ENCODE measurements at places on chromosomes 5 and 9.
A peak's percentile ranks its signal among the peaks of the same experiment; 100 is the strongest.

DNA sequence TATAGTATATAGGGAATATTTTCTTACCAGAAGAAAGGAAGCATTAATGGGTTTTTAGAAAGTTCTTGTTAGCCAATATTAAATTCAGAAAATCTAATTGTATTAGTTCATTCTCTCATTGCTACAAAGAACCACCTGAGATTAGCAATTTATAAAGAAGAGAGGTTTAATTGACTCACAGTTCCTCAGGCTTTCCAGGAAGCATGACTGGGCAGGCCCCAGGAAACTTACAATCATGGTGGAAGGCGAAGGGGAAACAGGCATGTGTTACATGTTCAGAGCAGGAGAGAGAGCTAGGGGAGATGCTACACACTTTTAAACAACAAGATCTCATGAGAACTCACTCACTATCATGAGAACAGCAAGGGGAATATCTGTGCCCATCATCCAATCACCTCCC is 304.0 kb upstream of the CDH12 start:
- DNase-seq = no peak

- no peak for DNase-seq
Observed at GRCh38 chr5:151218177-151218576, 5.7 kb downstream of the CCDC69 start.

DNA sequence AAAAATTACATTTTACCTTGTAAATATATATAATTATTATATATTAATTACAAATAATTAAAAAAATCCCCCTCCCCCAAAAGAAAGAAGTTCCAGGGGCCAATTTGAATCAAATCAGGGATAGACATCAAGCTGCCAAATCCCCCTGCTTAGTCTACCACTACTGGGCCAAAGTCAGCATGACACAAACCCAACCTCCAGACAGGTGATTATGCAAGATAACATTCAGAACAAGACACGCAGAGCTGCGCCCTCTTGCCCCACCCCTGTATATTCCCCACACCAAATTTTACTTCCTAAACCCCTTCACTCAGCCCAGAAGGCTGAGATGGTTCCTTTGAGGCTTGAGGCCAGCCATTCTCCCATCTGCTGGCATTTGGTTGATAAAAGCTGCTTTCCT is 2059.1 kb upstream of the CDH6 start:
- no peak for DNase-seq

GRCh38 chr5:159510282-159510681 is 180.0 kb upstream of the IL12B start:
- DNase-seq = no peak

DNA sequence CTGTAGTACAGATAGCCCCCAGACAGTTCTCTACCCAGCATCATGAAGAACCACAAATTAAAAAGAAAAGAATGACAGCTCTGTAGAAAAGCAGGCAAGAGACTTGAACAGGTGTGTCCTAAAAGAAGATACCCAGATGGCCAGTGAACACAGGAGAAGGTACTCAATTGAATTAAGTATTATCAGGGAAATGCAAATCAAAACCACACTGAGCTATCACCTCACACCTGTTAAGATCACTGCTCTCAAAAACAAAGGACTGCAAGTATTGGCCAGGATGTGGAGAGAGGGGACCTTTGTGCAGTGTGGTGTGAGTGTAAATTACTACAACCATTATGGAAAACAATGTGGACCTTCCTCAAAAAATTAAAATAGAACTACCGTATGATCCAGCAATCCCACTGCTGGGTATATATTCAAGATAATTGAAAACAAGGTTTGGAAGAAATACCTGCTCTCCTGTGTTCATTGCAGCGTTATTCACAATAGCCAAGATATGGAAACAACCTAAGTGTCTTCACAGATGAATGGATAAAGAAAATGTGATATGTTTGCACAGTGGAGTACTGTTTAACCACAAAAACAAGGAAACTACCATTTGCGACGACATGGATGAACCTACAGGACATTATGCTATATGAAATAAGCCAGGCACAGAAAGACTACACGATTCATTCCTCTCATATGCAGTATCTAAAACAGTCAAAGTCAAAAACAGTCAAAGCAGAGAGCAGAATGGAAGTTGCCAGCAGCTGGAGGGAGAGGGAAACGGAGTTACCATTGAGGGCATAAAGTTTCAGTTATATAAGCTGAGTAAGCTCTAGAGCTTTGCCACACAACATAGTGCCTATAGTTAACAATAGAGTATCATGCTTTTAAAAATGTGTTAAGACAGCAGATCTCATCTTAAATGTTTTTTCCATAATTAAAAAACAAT is 102.6 kb downstream of the WNK2 start:
- DNase-seq = peak; percentile 6

DNA sequence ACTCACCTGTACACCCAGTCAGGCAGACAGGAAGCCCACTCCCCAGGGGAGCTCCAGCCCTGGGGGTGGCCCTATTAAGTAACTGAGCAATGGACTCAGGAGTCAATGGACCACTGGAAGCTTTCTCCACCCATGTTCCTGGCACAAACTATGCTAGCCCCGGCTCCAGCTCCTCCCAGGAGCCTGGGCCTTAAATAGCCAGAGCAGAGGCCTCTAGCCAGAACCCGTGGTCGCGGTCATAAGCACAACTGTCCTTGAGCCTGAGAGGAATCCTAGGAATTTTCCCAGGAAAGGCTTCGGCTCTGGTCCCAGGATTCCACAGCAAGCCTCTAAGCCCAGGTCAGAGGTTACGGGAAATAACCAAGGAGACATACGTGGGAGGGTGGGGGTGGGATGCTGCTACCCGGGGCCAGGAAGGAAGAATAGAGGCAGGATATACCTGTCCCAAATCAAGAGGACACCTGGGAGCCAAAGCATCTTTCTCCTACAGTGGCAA is 5.5 kb downstream of the SEPTIN8 start:
- DNase-seq = no peak

- DNase-seq = no peak
Observed at GRCh38 chr5:38601133-38601862, 44.9 kb upstream of the LIFR start.

- DNase-seq = no peak
Observed at GRCh38 chr9:33273266-33273971, 8.6 kb downstream of the CHMP5 start.

DNA sequence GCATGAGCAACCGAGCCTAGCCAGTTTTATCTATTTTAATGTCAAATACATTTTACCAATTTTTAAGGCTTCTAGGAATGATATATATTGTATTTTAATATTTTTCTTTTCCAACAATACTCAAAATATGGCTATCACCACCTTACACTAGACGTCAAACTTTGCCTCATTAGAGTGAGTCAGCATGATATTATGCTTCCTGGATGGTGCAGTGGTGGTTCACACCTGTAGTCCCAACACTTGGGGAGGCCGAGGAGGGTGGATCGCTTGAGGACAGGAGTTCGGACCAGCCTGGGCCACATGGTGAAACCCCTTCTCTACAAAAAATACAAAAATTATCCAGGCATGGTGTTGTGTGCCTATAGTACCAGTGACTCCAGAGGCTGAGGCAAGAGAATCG is 7.3 kb upstream of the CDC14B start:
- DNase-seq = no peak

- peak; percentile 40 for DNase-seq
Observed at GRCh38 chr9:130498298-130498917, 53.6 kb downstream of the ASS1 start.

DNA sequence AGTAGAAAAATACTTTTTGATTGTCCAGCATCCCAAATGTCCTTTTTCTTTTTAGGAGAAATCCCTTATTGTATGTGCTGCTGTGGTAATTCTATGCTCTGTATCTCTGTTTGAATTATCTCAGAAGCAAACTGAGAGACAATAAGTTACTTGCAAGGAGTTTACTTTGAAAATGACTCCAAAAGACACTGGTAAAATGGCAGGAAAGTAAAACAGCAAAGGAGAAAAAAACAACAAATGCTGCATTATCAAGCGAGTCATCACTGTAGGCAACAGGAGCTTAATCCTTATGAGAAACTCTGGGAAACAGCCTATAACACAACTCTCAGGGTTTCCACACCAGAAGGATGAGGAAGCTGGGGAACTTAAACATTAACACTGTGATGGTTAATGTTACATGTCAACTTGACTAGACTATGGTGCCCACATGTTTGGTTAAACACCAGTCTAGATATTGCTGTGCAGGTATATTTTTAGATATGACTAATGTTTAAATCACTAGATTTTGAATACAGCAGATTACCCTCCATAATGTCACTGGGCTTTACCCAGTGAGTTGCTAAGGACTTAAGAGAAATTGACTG is 92.6 kb upstream of the GAS1 start:
- DNase-seq = no peak

GRCh38 chr5:173420108-173420507 is 91.9 kb upstream of the STC2 start:
- DNase-seq = no peak

DNA sequence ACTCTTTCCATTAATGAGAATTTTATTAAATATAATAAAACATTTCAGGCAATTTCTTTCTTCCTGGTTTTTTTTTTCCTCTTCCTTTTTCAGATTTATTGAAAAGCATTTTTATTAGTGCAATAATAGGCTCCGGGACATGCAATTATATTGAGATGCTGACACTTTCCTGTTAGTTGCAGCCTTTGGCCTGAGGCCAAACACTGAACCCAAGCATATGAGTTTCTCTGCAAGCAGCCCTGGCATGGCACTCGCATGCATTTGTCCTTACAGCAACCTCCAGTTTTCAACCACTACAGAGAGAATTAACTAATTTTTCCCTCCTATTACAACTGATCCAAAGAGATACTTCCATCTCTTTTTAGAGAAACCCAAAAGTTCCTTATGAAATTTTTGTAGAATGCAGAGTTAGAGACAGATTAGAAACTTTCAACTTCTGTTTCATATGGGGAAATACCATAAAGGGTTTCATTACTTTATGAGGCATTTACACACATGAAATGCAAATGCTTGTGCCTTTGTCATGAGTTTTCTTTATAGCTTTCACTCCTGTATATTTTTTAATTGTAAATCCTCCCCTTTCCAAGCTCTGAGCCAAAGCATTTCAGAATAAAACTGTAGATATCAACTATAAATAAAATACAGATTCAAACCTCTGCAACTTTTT is 183.0 kb downstream of the CETN3 start:
- DNase-seq = no peak

DNA sequence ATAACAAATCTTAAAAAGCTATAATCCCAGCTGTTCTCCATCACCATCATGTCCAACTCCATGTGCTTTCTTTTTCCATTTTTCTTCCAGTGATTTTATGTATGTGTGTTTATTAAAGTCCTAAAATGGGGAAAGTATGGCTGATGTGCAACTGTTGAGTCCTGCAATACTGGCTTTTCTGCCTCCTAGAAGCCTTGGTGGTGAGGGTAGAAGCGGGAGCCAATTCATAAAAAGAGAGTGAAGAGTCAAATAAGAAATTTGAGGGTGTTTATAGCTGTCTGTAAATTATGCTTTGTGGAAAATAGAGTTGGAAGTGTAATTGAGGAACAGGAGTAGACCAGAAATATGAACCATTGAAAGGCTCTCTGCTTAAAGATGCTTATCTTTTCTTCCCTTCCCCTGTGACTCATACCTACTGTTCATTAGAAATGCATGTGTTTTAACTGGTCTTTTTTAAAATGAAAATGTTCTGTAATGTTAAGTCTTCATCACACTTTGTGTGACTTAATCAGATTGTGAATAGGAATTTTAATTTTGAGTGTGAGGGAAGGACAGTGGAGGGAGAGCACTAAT is 80.1 kb downstream of the ZCCHC7 start:
- no peak for DNase-seq
